Hepatic stellate cell (primary cell): ENCODE measurements at places on chromosomes 1 and 21.
A peak's percentile ranks its signal among the peaks of the same experiment; 100 is the strongest.

DNA sequence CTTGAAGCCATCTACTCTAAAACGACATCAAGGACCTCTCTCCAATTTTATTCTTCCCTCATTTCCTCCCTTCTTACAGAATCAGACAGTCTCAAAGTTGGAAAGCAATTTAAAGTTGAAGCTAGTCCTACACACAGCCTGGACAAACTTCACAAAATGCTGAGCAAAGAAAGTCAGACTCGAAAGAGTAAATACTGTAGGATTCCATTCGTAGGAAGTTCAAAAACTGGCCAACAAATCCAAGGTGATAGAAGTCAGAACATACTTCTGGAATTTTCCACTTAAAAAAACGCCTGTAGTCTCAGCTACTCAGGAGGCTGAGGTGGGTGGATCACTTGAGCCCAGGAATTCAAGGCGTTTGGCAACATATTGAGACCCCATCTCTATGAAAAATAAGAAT, 19.6 kb downstream of the SYF2 start:
- DNase-seq: no peak

- DNase-seq: no peak
Observed at GRCh38 chr1:45340816-45341466, 701 bp upstream of the MUTYH start.

GRCh38 chr1:26838474-26839338, 12.2 kb downstream of the ZDHHC18 start:
- DNase-seq: no peak

- DNase-seq: no peak
Observed at GRCh38 chr1:41618871-41619270, 134.4 kb upstream of the EDN2 start.

- no peak for DNase-seq
Observed at GRCh38 chr1:183905508-183906113, 100.7 kb downstream of the RGL1 start.

- DNase-seq: peak; percentile 3
Observed at GRCh38 chr1:233326811-233327650, 493 bp upstream of the MAP3K21 start.

DNA sequence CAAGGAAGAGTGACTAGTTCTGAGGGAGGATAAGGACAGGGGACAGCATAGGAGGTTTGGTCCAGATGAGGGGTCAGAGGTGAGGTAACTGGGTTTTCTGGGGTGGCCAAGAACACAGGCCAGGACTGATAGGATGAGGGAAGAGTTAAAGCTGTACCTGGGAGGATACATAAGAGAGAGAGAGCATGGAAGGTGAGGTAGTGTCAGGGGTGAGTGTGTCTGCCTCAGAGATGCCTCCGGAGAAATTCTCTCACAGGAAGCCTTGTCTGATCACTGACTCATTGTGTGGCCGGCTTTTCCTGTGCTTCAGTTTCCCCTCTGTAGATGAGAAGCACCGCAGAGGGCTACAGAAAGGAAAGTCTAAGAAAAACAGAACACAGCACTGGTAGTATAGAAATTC, 40.2 kb downstream of the FASLG start:
- DNase-seq: peak; percentile 4

- DNase-seq: no peak
Observed at GRCh38 chr1:20361401-20361800, 70.7 kb downstream of the VWA5B1 start.

DNA sequence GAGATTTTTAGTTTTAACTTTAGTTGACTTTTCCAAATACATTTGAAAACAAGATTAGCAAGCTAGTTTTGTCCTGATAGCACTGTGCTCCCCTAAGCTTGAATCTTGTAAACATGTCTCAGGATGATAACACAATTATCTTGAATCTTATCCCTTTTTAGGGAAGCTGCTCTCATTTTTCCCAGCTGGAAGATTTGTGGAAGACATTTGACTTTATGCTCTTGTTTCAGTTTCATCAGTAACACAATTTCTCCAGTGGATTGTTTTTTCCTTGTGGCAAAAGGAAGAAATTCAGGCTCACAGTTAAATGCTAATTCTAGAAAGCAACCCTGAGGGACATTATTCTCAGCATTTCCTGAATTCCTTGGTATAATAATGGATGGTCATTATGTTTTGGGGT, 88.8 kb downstream of the CDC7 start:
- DNase-seq: no peak

DNA sequence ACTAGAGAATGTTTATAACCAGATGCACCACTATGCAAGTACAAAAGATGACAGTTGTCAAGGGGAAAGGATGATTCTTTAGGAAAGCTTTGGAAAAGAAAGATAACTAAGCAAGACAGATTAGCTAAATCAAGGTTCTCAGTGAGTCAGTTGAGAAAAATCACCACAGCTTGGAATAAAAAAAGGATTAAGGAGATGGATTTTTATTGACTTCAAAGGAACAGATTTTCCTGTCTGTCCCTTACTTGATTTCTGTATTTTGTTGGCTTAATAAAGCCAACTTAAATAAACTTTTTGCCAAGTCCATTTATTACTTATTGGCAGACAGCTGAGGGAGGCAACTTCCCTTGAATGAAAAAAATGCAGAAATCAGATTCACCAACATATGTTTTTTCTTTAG, 93.9 kb downstream of the NR5A2 start:
- no peak for DNase-seq

GRCh38 chr1:36513676-36514473, 31.2 kb upstream of the CSF3R start:
- no peak for DNase-seq
